ENCODE measurements at places on chromosomes 2 and 18. TPM values are rescaled to one million over a fixed set of nuclear protein-coding genes. Genes with fewer than 3 reads are reported as not detected.

Gene UNC80
- total RNA-seq = not detected

Gene WDR33
- total RNA-seq = 62.6 TPM

Gene ALPP
- 0.24 TPM for total RNA-seq

DNA sequence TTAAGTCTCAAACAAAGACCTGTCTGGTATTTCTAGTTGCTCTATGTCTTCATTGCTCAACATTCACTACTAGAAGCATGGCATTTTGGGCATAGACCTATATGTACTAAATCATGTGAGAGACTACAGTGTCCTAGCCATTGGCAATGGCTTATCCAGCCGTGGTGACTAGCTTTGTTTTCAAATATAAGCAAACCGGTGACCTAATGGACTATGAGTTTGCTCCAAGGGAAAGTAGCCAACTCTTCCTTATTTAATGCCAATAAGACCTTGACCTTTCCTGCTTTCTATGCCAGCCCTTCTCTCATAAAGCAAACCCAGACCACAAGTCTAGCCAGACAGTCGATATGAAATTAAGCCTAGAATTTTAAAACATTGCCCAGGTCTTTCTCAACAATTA is 113.7 kb upstream of the CREB1 start:
- H3K4me3 ChIP-seq = no peak overlapping the region
- no peaks in the 10 kb centered on the region for H3K27me3 ChIP-seq
- H3K4me1 ChIP-seq = no peaks in the 10 kb centered on the region
- no peak for DNase-seq
- no peaks in the 10 kb centered on the region for H3K36me3 ChIP-seq
- H3K27ac ChIP-seq = no peak overlapping the region

DNA sequence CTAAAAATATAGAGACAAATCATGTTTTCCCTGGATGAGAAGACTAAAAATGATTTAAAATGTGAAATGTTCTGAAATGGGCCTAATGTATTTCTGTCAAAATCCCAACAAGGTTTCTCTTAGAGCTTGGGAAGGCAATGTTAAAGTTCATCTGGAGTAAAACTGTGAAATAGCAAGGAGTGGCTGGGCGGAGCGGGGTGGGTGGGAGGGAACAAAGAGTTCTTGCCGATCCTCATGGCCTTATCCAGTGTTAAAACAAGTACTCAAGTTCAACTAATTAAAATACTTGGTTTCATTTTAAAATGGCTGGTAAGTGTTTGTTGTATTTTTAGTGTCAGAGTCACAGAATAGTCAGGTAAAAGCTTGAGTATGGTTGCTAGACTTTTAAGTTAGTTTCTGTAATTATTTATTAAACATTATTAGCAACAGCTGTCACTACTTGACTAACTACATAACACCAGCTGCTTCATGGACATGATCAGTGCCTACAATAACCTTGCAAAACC is 87.3 kb downstream of the RTN4 start:
- H3K36me3 ChIP-seq = no peaks in the 10 kb centered on the region
- DNase-seq = no peak
- peaks cover 12% of the 10 kb centered on the region for H3K4me1 ChIP-seq
- H3K27ac ChIP-seq = no peak overlapping the region

GRCh38 chr2:69021727-69022126 is 8.7 kb downstream of the ANTXR1 start:
- no peak for DNase-seq
- no peaks in the 10 kb centered on the region for H3K4me1 ChIP-seq
- H3K36me3 ChIP-seq = no peaks in the 10 kb centered on the region
- no peak overlapping the region for H3K27ac ChIP-seq
- no peaks in the 10 kb centered on the region for H3K27me3 ChIP-seq

Data from naive thymus-derived CD4-positive, alpha-beta T cell (primary cell).